Stimulated activated CD8-positive, alpha-beta memory T cell treated with anti-CD3 and anti-CD28 coated beads, Interleukin-4, amount 100 ng/mL, for 4 hours (primary cell): ENCODE measurements at places on chromosomes 2 and 18.

DNA sequence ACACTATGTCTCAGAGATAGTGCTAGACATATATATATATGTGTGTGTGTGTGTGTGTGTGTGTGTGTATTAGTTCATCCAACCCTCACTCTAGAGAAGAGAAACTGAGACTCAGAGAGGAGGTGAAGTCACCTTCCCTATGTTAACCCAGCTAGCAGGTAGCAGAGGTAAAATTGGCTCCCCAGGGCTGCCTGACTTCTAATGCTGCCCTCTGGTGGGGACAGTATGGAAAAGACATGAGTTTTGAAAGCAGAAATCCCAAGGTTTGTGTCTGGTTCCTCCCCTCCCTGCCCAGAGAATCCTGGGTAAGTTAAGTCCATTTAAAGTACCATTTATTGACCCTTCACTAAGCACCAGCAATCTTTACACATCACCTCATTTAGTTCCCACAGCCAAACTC, 137.7 kb downstream of the THNSL2 start:
- DNase-seq, result no peak

DNA sequence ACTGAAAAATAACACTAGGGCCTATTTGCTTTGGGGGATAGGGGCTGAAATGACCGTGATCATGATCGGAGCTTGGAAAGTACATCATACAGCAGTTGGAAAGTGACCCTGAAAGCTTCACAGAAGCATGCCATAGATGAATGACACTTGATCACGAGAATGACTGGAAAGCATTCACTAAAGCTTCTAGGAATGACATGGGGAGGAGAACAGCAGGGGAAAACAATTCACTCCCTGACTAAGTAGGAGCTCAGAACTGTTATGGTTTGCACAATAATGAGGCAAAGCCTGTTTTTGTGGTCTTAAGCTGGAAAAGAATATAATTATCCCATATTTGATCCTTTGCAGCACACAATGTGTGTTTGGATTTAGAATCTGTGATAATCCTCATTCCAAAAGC, 237.5 kb downstream of the NOL4 start:
- DNase-seq, result no peak

DNA sequence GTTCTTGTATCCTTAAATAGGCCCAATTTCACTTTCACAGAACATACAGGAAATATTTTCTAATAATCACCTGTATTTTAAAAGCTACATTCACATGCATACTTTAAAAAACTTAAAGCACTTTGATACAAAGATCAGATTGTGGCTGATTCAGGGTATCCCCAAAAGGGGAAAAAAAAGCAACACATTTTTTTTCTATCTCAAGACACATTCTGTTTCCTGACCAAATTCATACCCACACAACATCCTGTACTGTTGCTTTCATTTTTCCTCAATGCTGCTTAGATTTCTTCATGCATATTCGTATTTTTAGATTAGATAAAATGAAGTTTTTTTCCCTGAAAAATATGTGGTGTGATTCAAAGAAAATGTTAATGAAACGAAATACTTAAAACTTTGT, 122.5 kb downstream of the TMEFF2 start:
- DNase-seq, result no peak

- DNase-seq, result no peak
Measured at GRCh38 chr2:126637386-126637785, 18.6 kb upstream of the GYPC start.

DNA sequence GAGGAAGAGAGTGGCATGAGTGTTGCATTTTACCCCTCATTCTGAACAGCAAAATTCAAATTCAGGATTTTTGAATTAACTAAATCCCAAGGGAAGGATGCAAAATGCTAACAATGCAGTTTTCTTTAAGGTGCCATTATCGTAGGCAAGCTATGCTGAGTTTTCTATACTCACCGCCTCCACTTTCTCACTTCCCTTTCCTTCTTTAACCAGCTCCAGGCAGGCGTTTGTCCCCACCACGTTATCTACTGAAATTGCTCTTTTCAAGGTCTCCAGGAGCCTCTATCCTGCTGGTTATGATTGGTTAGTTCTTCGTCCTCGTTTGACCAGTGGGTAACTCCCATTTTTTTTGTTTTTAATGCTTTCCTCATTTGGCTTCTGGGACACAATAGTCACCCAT, 1.8 kb upstream of the CPO start:
- no peak for DNase-seq

- DNase-seq, result no peak
Measured at GRCh38 chr2:13652531-13653313, 936.0 kb downstream of the TRIB2 start.

- no peak for DNase-seq
Measured at GRCh38 chr18:50311650-50312049, 24.2 kb upstream of the CXXC1 start.

DNA sequence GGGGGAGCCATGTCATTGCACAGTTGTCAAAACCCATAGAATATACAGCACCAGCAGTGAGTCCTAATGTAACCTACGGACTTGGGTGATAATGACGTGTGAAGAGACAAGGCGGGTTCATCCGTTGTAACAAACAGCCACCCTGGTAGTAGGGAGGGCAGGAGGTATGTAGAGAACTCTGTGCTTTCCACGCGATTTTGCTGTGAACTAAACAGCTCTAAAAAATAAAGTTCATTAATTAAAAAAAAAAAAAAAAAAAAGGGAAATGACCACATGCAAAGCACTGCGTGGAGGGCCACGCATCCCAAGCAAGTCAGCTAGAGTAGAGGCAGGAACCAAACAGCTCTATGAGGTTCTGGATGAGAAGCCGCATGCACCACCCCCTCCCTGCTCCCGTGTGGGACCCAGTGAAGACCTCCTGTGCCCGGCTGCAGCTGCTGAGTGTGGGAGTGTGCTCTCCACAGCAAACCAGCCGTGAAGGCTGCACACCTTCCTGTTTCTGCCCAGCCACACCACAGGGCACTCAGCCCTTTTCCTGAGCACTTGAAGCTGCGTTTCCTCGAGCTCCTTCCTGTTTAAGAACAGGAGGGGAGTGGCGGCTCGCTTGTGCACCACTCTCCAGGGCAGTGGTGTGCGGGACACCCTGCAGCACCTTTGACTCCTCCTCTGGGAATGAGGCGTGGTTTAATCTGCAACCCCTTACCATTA, 65.6 kb downstream of the ODC1 start:
- DNase-seq, result no peak
